Activated T-helper 9 cell treated with anti-CD3 and anti-CD28 coated beads, Interleukin-2, amount 50 U/mL, for 16 hours (primary cell): ENCODE measurements at places on chromosomes 5 and 9.

DNA sequence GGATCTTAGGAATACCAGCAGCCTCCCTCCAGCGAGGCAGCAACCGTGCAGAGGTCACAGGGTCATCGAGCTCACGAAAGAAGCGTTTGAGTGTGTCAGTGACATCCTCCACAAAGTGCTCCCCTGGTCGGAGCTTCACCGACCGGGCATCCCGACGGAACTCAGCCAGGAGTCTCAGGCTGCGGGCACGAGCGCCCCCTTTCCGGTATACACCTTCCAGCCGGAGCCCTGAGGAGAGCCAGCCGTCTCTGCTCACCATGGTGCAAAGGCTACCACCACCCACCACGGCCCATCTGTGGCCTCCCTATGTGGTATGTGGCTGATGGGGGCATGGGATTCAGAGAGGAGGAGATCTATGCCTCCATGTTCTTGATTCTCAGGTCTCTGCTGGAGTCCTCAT lies 10.8 kb upstream of the FCHSD1 start:
- DNase-seq = no peak

DNA sequence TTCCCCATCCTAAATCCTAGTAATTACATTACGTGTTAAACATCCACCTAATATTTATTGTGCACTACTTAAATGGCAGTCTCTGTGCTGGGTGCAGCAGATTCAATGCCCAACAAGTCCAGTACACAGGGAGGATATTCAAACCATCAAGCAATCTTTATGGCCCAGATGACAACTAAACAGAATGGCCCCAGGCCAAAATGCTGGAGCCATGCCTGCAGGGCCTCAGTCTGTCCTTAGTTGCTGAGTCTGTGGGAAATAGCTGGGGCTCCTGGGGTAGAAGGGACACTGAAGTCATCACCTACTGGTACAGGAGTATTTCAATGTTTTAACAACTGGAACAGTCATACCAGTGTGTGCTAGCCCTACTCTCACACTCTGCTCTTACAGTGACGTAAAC lies 153.5 kb downstream of the ZNF608 start:
- DNase-seq = no peak

DNA sequence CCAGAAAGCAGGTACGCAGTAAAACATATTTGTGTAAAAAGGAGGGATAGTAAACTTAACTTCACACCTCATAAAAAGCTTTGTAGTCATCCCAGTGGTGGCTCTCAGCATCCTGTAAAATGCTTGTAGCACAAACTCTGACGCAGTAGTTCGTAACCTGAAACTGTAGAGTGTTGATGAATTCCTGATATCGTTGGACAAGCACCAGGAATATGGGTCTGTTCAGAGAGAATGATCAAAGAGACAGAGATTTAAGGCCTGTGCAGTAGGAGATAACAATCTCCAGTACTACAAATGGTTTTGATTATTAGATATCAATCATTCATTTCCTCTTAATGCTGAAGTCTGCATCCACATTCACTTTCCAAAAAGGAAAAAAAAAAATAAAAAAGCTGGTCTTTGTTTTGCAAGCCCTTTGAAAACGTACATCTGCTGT lies 148.5 kb downstream of the KIAA0825 start:
- DNase-seq = no peak

- no peak for DNase-seq
These were observed 46.8 kb downstream of the TMEM245 start for GRCh38 chr9:109072821-109073435.

DNA sequence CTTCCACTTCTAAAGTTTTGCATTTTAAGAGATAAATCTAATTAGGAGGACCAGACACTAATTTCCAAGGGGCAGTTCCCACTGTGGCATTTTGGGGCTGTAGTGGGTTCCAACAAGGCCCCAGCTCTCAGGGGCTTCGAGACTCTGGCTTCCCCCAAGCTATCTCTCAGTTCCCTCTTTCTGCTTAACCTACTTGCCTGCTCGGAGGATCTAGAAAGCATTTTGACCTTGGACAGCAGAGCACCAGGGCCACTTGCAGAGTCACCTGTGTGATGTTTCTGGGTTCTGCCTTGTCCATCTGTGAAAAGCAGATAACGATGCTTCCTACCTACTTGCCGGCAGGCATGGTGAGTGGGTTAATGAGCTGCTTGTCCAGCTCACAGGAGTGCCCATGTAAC lies 175.4 kb downstream of the MED10 start:
- DNase-seq = no peak

DNA sequence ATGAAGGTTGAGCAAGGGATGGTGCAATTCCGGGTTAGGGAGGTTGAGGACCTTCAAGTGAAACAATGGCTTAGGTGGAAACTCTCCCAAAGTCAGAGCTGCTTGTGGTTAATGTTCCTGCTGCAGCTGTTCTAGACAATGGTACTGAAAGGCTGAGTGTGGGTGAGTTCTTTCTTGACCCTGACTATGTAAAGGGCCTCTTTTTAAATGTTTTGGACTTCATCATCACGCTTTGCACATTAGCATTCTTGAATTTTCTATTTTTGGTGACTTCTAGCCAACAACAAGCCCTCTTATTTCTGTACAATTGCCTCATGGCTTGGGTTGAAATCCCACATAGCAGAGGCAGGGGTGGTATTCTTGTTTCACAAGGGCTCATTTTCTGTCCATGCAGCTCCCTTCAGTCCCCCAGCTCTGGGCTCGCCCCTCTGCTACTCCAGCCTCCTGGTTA lies 136.3 kb upstream of the ANKRD55 start:
- DNase-seq = no peak

- no peak for DNase-seq
These were observed 228.7 kb downstream of the SLIT3 start for GRCh38 chr5:169072233-169072632.

- DNase-seq = peak; percentile 70
These were observed 8.7 kb upstream of the SLC2A8 start for GRCh38 chr9:127388037-127388855.

GRCh38 chr5:74977471-74977870 lies 74.9 kb downstream of the GCNT4 start:
- DNase-seq = no peak

DNA sequence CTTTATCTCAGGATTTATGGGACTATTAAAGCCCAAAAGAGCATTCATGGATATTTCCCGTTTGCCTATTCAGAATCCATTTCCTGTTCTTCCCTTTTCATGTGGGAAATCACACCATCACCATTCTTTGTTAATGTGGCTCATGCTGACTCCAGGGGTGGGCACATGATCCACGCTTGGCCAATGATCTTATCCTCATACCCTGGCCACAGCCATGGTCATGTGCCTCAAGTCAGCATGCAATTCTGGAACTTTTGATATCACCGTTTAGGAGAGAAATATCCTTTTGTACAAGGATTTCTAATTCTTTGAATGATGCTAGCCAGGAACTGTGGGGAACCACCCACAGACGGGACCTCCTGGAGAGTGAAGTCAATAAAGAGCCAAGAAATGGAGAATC lies 272.2 kb downstream of the PRELID2 start:
- DNase-seq = no peak

DNA sequence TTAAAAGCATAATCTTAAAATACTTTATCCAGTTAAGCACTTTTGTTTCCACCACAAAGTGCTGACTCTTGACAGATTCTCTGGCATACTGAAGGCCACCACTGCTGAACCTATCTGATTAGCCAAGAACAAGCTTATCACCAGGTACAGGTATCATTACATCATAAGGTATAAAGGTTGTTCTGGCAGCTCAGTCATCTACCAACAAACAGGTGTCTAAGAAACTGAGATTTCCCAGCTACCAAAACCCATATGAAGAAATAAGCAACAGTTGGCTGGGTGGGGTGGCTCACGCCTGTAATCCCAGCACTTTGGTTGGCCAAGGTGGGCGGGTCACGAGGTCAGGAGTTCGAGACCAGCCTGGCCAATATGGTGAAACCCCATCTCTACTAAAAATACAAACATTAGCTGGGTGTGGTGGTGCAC lies 5.0 kb downstream of the MTMR12 start:
- no peak for DNase-seq

- no peak for DNase-seq
These were observed 80.6 kb downstream of the PAM start for GRCh38 chr5:102835717-102836116.

GRCh38 chr5:93403141-93403928 lies 177.7 kb downstream of the NR2F1-AS1 start:
- no peak for DNase-seq

DNA sequence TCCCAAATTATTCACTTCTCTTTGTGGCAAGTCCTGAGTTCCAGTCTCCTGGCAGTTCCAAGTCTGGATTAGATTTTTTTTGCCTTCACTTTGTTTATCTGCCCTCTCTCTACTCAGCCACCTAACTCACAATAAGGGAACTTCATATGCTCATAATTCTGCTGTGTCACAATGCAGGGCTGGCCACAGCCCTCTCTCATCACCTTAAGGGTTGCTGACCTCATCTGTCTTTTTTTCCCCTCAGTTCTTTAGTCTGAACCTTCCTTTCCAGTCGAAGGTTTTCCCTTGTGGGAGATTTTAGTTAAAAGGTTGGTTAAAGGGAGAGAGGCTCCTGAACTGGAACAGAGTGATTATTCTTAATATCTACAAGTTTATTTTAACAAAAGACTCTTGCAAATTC lies 4.1 kb downstream of the BAG1 start:
- DNase-seq = no peak
